ENCODE measurements at places on chromosomes 3 and 15. TPM values are rescaled to one million over a fixed set of nuclear protein-coding genes. Genes with fewer than 3 reads are reported as not detected.

CACNA1D gene
- total RNA-seq, result 0.74 TPM

ROPN1 gene
- total RNA-seq, result not detected

DHX36 gene
- total RNA-seq, result 52.3 TPM

AP4E1 gene
- 7.4 TPM for total RNA-seq

TLR9 gene
- total RNA-seq, result not detected

SEMA3F gene
- total RNA-seq, result 78.1 TPM

ACAN gene
- 2.0 TPM for total RNA-seq

SLC38A3 gene
- total RNA-seq, result 2.0 TPM

TUSC7 gene
- not detected for total RNA-seq

LRRC34 gene
- total RNA-seq, result 0.49 TPM

GOLIM4 gene
- total RNA-seq, result 36.8 TPM

FAM131A gene
- total RNA-seq, result 28.5 TPM

SAMD7 gene
- total RNA-seq, result not detected

SEC11A gene
- total RNA-seq, result 99.2 TPM

ANKRD28 gene
- 48.6 TPM for total RNA-seq

PPP1R14D gene
- total RNA-seq, result not detected

LRIG1 gene
- total RNA-seq, result 30.7 TPM

AMOTL2 gene
- 60.6 TPM for total RNA-seq

SEMA4B gene
- 205 TPM for total RNA-seq

KLHL40 gene
- not detected for total RNA-seq

PLEKHO2 gene
- total RNA-seq, result 34.9 TPM

ISLR gene
- total RNA-seq, result 208 TPM

SERINC4 gene
- total RNA-seq, result not detected

RUVBL1 gene
- 26.0 TPM for total RNA-seq

MCTP2 gene
- total RNA-seq, result 21.1 TPM

KCNMB3 gene
- 1.2 TPM for total RNA-seq

SRGAP3 gene
- 20.6 TPM for total RNA-seq

CLDN1 gene
- total RNA-seq, result 48.6 TPM

CPN2 gene
- not detected for total RNA-seq

STXBP5L gene
- total RNA-seq, result 0.98 TPM

PODXL2 gene
- total RNA-seq, result 2.9 TPM

CP gene
- total RNA-seq, result 26.3 TPM

GOLGA6L22 gene
- total RNA-seq, result not detected

C3orf22 gene
- not detected for total RNA-seq

GNAI2 gene
- 244 TPM for total RNA-seq

PLA2G4E gene
- 8.8 TPM for total RNA-seq

GOLGA6L4 gene
- total RNA-seq, result 5.9 TPM

CHRNA7 gene
- 10.1 TPM for total RNA-seq
